ENCODE measurements at places on chromosomes 16 and 17.

- DNase-seq = no peak
These were observed 1965.9 kb downstream of the TP53TG3F start for GRCh38 chr16:35425270-35425669.

GRCh38 chr17:79622122-79622601, 11.3 kb upstream of the RBFOX3 start:
- no peak for DNase-seq

DNA sequence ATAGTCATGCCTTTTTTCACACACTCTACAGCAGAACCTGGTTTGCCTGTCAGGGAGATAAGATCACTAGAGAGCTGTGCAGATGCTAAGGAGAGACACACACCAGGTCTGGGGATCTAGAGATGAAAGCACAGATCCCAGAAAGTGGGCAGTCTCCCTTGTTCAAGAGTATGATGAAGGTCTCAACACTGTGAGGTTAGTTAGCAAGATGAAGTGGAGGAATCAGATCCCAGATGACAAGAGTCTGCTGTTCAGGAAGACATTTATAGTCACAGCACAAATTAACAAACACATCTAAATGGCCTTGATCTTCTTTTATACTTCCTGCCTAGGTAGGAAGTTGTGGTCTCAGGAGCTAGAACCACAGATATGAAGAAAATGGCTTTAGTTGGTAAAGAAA, 23.4 kb upstream of the SKAP1 start:
- no peak for DNase-seq

DNA sequence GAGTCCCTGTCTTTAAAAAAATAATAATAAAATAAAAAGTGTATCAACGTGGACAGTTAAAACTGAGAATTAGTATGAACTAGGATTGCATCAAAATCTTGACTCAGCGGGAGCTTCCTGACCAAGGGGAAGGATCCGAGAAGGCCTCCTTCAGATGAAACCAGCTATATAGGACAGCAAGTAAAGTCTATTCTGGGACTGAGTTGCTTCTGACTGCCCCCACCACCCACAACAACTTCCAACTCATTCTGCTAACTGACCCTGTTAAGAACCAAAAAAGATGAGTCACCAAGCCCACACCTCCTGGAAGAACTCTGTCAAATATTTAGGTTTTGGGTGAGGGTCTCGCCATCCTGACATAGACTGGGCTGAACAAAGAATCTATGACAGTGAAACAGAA, 24.9 kb downstream of the MPP3 start:
- DNase-seq = no peak

GRCh38 chr17:30924341-30924740, 2.6 kb downstream of the ADAP2 start:
- DNase-seq = no peak

GRCh38 chr17:17351356-17351891, 48.3 kb downstream of the NT5M start:
- DNase-seq = no peak

DNA sequence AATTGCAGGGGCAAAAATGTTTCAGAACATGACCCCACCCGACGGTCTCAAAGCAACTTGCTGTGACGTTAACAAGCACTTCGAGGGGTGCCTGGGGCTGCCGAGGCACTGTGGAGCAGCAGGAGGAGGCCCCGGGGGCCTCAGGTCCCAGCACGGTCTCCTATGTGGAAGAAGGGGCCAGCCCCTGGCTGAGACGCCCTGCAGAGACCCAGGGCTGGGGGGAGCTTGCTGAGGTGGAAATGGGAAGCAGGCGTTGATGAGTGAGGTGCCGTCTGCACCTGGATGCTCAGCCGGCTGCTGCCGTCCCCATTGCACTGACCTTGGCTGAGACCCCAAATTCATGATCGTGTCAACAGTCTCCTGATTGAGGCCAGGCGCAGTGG, 46.5 kb downstream of the NT5M start:
- DNase-seq = no peak

GRCh38 chr17:42518755-42519545, 17.1 kb upstream of the NAGLU start:
- DNase-seq = no peak

DNA sequence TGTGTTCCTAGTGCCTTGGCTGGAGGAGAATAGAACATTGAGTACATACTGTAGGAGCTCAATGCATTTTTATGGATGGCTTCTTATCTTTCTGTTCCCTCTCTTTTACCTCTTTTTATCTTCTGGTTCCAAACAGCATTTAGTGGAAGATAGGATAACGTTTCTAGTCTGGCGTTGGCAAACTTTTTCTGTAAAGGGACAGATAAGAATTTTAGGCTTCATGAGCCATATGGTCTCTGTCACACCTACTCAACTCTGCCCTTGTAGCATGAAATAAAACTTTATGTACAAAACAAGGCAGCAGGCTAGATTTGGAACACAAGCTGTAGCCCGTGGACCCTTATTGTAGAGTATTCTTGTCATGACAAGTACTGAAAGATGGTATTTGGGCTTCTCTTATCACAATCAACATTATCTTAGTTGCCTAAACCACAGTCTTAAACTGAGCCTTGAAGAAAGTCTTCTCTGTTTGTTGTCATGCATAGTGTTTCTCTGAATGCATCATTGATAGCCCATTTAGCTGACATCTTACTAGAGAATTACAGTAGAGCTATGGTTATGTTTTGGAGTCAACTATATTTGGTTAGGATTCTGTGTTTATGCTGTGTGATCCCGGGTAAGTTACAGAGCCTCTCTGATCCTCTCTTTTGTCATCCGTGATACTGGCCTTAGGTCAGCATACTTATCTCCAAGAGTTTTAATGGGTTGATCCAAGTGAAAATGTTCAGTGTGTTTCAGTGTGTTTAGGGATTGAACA, 80.2 kb downstream of the HS3ST4 start:
- DNase-seq = no peak

- no peak for DNase-seq
These were observed 5.8 kb downstream of the SCGB1C2 start for GRCh38 chr17:142876-143784.

DNA sequence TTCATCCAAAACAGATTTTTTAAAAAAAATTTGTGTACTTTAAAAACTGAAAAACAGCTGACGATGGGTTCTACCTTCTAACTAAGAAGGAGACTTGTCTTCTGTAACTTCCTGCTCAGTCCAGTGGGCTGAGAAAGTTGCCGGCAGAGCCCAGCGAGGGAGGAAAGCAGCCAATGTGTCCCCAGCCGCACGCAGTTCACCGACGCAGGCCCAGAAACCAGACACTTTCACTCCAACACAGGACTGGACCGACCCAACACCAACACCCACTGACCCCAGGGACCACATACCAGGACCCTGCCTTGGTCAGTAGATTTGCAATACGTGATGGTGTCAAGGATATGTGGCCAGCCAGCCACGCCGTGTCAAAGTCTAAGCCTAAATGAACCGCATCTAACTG, 25.6 kb downstream of the TRAP1 start:
- DNase-seq = no peak

GRCh38 chr16:67304020-67304419, 22.5 kb downstream of the KCTD19 start:
- DNase-seq = no peak

GRCh38 chr17:49342575-49342936, 19.5 kb downstream of the ZNF652 start:
- DNase-seq = no peak

- no peak for DNase-seq
These were observed 68.4 kb downstream of the NOG start for GRCh38 chr17:56661906-56662305.

GRCh38 chr17:48609033-48609432, 1.8 kb downstream of the HOXB7 start:
- no peak for DNase-seq

GRCh38 chr17:49362723-49363117, 670 bp upstream of the ZNF652 start:
- DNase-seq = no peak

GRCh38 chr16:79182616-79183015, 417.9 kb downstream of the MAF start:
- no peak for DNase-seq

- no peak for DNase-seq
These were observed 3.6 kb upstream of the MAFG start for GRCh38 chr17:81931189-81931556.

- no peak for DNase-seq
These were observed 37.4 kb downstream of the STH start for GRCh38 chr17:46036491-46036890.

GRCh38 chr16:19295393-19295792, 9.9 kb downstream of the CLEC19A start:
- DNase-seq = no peak

- no peak for DNase-seq
These were observed 4.3 kb upstream of the MBTPS1 start for GRCh38 chr16:84121007-84121406.

DNA sequence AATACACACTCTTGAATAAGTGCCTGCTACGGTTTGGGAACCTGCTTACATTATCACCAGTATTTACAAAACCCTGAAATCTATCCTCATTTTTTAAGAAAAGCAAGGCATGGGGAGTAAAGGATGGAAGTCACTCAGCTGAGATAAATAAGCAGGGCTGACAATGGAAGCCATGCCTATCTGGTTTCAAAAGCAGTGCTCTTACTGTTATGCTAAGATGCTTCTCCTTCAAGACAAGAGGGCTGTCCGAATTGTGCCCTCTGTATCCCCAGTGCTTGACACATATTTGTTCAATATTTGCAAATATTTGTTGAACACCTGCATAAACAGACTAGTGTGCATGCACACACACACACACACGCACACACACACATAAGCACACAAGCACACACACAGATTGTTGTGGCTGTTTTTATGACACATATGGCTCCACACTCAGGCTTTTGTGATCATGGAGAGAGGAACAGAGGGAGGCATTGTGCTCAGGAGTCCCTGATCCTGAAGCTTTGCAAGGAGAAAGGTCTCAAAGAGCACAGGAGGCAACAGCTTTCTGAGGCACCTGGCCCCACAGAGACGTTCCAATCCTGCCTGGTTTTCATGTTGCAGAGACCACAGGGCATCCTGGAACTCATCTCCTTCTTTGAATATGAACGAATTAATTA, 401.6 kb upstream of the CDH11 start:
- no peak for DNase-seq

- DNase-seq = no peak
These were observed 862 bp downstream of the CLEC16A start for GRCh38 chr16:10945065-10945787.

DNA sequence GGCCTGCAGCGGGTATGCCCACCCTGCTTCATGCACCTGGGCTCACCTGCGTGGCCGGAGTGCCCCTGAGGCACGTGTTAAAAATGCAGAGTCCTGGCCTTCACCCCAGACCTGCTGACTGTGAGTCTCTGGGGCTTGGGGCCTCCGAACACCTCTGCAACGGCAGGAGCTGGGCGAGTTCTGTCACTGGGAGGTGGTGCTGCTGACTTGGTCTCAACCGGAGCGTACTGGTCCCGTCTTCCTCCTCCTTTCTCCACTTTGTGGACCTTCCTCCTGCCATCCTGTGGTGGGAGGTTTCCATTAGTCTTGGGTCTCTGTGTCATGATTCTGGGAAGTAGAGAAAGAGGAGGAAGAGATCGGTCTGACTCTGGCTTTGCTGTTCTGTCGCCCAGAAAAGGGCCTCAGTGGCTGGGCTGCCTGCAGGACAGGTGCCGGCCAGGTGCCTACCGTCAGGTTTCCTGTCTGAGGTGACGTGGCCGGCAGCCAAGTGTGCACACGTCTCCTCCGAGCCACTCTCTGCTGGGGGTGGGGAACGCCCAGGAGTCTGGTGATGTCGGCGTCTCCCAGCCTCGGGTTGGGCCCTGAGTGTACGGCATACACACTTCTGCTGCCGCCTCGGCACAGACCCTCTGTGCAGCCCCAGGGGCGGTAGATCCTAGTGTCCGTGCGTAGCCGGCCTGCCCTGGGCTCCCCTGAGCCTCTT, 6.9 kb downstream of the TSC2 start:
- no peak for DNase-seq

Data from cortex of kidney (tissue), 1 donor.